Renal cortical epithelial cell (primary cell): ENCODE measurements at places on chromosomes 11 and 22.

- peak; percentile 94 for DNase-seq
These were observed 210.8 kb downstream of the PGR start for GRCh38 chr11:100918551-100919500.

DNA sequence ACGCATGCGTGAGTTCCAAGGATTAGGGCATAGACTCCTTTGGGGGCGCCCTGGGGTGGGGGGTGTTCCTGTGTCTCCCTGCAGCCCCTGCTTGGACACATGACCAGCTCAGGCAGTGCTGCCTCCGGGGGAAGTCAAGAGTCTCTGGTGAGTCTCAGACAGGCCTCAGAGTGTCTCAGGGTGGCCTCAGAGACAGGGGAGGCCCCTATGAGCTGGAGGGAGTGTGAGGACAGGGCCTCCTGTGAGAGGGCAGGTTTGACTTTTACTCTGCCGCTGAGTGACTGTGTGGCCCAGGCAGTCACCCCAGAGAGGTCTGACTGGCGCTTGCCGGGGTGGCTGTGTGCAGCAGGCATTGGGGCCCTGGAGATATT lies 41.2 kb upstream of the KCNQ1OT1 start:
- no peak for DNase-seq

DNA sequence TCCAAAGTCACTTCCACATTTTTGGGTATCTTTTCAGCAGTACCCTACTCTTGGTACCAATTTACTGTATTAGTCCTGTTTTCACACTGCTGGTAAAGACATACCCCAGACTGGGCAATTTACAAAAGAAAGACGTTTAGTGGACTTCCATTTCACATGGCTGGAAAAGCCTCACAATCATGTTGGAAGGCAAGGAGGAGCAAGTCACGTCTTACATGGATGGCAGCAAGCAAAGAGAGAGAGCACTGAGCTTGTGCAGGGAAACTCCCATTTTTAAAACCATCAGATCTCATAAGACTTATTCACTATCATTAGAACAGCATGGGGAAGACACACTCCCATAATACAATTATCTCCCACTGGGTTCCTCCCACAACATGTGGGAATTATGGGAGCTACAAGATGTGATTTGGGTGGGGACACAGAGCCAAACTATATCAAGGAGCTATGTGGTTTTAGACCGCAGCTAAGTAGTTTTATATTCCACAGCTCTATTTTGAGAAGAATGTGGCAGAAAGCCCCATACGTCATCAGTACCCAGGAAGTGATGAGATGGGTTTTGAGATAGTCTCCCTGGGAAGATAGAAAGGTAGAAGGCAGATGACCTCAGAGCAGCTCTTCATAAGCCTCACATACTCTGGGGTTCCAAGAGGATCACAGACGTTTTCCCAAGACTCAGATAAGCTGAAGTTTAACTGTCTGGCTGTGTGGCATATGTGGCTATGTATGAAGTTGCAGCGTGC lies 96.3 kb downstream of the APIP start:
- no peak for DNase-seq

DNA sequence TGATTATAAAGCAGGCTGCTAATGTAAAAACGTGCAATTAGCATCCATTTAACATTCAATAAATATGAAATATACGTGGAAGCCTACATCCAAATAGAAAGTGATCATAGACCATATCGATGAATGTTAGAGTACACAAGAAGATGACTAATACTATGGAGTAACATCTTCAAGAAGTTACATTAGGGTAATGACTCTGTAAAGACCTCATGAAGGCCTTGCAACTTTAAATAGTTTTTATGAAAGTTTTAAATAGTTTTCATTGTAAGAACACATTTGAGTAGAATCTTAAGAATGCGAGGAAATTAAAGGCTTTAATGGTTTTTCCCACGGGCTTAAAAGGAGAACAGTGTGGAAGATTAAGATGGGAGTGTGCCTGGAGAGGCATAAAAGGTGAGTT lies 1.4 kb downstream of the TRIM34 start:
- peak; percentile 52 for DNase-seq

DNA sequence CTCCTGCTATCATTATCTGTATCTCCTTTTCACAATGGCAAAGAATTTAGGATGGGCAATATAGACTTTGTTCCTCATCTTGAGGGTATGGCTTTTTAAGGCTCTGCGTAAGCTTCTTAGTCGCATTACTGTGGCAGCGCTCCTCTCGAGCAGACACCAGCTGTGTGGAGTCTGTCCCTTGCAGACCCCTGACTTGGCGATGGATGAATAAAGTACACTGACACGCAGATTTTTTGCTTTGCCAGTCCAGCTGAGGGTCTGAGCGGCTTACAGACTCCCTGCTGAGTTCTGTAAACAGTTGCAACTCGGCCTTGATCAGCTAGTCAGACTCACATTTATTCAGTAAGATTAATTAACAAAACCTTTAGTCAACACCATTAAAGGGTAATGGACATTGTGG lies 390.0 kb upstream of the CNTN5 start:
- no peak for DNase-seq

DNA sequence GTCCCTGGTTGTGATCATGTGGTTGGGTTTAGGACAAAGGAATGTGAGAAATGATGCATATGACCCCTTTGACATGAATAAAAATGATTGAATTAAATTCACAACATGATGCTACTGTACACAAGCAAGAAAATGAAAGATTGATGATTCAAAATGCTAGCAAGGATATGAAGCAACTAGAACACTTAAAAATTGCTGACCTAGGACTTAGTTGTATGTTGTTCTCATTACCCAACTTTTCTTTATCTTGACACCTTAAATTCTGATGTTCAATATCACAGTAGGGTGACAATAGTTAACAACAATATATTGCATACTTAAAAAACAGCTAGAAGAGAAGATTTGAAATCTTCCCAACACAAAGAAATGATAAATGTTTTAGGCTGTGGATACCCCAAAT lies 20.6 kb downstream of the OR52A5 start:
- no peak for DNase-seq

DNA sequence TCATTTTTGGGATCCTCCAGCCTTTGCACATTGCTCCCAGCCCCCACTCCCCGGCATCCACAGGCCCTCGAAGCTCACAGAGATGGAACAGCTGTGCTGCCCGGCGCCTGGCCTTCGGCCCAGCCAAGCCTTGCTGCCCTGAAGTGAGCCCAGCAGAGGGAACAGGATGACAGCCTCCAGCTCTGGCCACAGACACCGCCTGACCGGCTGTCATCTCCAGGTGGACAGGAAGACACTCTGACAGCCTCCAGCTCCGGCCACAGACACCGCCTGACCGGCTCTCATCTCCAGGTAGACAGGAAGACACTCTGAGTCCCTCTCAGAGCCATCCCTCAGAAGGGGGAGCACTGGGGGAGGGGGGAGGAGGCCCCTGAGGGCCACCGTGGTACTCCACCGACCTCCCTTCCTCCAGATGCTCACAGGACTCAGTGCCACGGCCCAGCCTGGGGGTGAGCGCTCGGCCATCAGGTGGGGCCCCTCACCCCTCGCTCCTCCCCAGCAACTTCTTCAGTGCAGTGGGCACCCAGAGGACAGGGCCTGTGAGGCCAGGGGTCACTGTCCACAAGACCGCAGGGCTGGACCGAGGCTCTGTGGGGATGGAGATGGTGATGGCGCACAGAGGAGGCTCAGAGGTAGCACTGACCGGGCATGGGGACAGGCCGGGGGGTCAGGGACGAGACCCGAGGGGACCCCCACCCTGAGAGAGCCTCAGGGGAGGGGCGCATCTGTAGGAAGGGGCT lies 58.6 kb downstream of the BRD1 start:
- no peak for DNase-seq

GRCh38 chr22:27685515-27685914 lies 116.0 kb downstream of the MN1 start:
- DNase-seq, result no peak

DNA sequence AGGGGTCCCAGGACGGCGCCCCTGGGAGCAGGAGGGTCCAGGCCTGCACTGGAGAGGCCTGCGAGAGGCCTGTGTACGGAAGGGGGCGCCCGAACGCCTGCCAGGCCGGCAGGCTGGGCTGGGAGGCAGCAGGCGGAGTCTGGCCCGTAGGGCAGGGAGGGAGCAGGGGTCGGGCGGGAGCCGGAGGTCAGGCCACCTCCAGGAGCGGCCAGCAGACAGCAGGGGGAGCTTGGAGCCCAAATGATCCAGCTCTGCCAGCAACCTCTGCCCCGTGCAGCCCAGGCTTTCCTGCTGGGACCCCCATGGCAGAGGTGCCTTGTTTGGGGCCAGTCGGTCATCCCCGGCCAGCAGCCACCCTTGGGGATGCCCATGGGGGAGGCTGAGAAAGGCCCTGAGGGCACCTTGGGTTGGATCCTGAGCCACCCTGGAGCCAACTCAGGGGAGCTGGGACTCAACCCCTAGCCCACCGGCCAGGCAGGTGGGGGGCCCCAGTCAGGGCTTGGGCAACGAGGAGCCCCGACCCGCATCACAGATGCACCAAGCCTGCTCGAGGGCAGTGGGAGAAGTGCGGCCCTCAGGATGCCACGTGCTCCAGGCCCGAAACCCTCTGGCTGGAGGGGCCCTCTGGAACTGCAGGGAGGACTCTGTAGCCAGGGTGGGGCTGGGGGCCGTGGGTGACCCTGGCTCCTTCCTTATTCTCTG lies 9.6 kb upstream of the SYT8 start:
- no peak for DNase-seq

GRCh38 chr22:31125521-31126117 lies 2.9 kb downstream of the INPP5J start:
- DNase-seq, result no peak

DNA sequence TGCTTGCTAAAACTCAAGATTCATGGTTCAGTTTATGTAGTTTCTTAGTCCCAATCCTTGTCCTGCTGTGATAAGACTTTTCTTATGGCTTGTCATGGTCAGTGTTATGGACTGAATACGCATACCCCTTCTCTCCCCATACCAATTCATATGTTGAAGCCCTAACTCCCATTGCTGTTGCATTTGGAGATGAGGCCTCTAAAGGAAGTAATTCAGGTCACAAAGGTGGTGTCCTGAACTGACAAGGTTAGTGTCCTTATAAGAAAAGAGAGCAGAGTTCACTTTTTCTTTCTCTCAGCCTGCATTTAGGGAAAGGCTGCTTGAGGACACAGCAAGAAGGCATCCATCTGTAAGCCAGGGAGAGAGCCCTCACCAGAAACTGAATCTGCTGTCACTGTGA lies 618.2 kb downstream of the LRRC4C start:
- no peak for DNase-seq

- no peak for DNase-seq
These were observed 17.5 kb upstream of the SYT7 start for GRCh38 chr11:61598374-61598773.

DNA sequence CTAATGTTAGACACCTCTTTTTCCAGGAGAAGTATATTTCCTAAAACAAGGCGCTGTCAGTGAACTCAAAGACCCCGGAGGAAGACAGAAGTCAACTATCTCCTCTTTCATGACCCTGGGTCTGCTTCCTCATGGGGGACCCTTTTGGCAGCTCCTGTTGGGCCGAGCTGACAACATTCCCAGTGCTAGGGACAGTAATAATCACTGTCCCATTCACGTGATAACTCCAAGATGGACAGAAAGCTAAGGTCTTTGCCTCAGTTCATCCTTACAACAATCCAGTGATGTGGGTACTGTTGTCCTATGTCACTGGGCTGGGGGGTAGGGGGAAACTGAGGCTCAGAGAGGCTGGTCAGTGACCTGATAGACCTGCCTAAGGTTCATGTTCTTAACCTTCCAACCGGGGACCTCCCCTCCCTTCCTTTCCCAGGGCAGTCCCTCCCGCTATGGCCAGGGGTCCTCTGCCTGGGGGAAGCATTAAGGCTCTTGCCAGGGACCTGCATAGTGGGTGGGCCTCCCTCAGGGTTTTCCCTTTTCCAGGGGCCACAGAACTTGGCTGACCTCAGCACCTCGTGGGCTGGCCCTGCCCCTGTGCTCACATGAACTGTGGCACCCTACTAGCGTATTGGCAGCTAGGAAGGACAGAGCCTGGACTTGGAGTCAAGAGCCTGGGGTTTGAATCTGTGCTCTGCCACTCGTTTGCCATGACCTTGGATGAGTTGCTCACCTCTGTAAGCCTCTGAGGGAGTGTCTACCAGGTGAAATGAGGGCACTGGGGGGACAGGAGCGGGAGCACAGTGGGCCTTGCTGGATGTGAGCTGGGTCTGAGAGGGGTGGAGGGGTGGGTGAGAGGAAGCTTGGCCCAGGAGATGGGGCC lies 53.6 kb downstream of the LRRC32 start:
- DNase-seq, result no peak

DNA sequence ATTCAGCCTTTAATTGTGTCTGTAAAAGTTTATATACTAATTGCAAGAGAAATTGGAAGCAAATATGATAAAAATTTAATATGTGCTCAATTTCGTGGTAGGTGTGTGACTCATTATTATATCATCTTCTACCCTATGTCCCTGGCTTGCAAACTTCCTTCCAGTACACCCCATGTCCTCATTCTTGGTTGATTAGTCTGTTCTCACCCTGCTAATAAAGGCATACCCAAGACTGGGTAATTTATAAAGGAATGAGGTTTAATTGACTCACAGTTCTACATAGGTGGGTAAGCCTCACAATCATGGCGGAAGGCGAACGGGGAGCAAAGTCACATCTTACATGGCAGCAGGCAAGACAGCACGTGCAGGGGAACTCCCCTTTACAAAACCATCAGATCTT lies 11.9 kb downstream of the MRGPRX3 start:
- peak; percentile 54 for DNase-seq

GRCh38 chr11:74444173-74444826 lies 23.0 kb downstream of the KCNE3 start:
- DNase-seq, result no peak

DNA sequence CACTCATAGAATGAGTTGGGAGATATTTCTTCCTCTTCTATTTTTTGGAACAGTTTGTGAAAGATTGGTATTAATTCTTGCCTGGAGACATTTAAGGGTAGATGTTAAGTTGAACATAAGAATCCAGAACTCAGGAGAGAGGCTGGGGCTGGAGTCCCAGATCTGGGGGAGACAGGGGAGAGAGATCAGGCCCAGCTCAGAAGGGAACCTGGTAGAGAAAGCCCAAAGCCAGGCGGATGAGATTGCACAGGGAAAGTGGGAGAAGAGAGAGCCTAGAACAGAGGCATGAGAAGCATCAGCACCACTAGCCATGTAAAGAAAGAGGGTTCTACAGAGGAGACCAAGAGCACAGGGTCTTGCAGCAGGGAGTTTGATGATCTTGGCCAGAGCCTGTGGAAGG lies 13.0 kb upstream of the GNAZ start:
- DNase-seq, result no peak
